Chondrocyte (in vitro differentiated cells): ENCODE measurements at places on chromosomes 11 and 22. TPM values are rescaled to one million over a fixed set of nuclear protein-coding genes. Genes with fewer than 3 reads are reported as not detected.

DNA sequence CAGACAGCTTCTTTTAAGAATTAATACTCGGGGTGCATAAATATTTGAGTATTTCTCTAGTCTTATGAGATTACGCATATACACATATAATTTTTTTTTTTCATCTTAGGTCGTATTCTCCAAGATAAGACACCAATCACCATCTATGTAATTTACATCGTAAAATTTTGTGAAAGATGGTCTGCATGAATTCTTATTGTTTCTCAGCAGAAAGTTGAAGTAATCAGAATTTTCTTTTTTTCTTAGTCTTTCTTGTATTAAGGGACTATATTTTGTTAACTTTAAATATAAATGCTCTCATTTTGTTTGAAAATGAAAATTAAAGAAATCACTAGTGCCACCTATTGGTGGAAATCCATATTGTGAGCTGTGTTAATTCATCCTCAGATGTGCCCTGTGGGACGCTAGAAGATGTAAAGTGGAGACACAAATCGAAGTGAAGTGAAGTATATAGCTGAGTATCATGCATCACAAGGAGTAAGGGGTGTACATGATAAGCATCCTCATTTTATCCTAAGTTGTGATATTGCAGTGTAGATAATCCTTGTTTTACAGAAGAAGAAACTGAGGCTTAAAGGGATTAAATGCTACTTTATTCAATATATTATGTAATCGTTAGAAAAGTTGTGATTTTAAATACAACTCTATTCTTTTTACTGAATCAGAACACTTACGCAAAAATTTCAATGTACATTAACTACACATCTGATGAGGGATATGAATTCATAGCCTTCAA lies 2084.3 kb downstream of the LRRC4C start:
- no peak overlapping the region for H3K27ac ChIP-seq
- DNase-seq = no peak
- no peak overlapping the region for H3K4me3 ChIP-seq
- peaks cover 2% of the 10 kb centered on the region for H3K27me3 ChIP-seq

C11orf21 gene
- total RNA-seq = not detected in 3 replicates

GRCh38 chr11:10314199-10315072 lies 9.6 kb downstream of the ADM start:
- no peak overlapping the region for H3K27ac ChIP-seq
- no peak for DNase-seq
- no peaks in the 10 kb centered on the region for H3K27me3 ChIP-seq
- peaks cover 26% of the 10 kb centered on the region for H3K4me1 ChIP-seq
- H3K36me3 ChIP-seq = no peaks in the 10 kb centered on the region

DNA sequence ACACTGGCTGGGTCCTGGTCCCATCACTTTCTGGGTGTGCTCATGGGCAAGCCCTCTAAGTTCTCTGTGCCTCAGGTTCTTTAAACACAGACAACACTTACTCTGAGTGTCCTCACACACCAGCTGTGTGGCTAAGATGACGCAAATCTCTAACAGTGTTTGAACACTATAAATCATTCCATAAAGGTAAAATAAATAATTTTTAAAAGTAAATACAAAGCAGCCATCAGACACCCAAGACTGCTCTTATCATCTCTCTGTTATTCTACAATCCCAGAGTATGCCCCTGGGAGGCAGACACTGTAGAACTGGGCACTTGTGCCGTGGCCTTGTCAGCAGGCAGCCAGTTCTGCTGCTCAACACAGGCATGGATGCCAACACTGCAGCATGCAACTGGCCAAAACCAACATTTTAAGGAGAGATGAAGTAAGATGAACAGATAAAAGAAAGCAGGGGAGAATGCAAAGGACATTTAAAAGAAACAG lies 56.8 kb downstream of the RPL27A start:
- no peak overlapping the region for H3K4me3 ChIP-seq
- H3K27ac ChIP-seq = no peak overlapping the region
- peaks cover 3% of the 10 kb centered on the region for H3K4me1 ChIP-seq
- DNase-seq = no peak

CDCA5 gene
- 5.5 to 11.4 TPM (median 6.3 TPM) in 3 replicates for total RNA-seq
